ENCODE measurements at places on chromosomes 2 and 18. TPM values are rescaled to one million over a fixed set of nuclear protein-coding genes. Genes with fewer than 3 reads are reported as not detected.

DNA sequence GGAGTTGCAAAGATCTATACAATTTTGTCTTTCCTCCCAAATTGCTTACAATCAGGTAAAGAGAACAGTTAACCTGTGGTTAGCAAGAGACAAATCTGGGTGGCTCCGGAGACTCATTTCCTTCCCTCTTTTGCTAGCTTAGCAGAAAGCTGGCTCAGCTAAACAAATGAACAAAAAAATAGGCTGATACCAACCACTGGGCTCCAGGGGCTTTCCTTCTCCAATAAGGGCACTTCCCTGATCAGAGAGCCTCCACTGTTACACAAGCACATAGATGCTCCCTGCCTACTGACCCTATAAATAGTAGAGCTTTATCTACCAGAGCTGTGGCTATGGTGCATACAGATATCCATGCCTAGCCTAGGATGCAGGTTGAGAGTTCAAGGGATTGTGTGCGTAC lies 90.1 kb upstream of the ARL5A start:
- DNase-seq, result no peak

DNA sequence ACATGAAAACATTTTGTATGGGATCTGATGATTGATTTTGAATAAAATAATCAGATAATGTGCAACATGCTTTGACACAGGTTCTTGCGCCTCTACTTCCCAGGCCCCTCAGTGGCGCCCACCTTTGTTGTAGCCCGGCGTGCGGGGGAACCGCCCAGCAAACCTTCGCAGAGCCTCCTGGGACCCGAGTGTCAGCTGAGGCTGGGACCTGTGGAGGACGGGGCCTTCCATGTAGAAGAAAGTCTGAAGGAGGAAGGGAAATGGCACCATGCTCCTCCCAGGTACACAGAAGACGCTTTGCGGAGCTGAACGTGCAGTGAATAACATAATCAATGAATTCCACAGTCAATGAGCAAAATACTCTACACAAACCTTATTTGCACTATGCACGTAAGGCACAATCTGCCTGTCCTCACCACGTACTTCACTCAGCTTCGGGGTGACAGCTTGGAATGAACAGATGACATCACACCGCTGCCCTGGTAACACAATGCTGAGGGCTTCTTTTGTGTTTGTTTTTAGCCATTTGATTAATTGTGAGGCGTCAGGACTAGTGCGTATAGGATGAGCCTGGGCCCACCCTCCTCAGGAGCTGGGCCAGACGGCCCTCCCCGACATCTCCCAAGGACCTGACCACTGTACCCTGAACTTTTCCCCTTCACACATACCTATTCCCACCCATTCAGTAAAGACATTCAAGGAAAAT lies 78.1 kb downstream of the TWIST2 start:
- no peak for DNase-seq

GRCh38 chr2:64414736-64415435 lies 39.1 kb upstream of the LGALSL start:
- no peak for DNase-seq

DNA sequence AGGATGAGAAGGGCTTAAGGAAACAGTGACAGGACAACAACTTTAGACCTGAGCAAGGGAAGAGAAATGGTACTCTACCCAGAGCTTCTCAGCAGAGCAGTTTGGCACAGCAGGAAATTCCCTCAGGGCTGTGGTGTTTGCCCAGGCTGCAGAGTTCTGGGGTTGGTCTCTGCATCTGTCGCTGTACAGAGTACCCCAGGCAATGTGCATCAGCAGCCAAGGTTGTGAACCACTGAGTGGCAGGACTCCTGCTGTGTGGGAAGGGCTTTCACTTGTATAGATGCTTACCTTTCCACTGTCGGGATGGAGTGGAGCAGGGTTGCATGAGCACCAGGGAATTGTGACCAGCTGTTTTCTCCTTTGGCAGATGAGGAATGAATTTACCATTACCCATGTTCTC lies 21.2 kb downstream of the STAMBP start:
- DNase-seq, result no peak

Gene SIX3
- 1.4 TPM for total RNA-seq

All from PC-9 (cell line).